ENCODE measurements at places on chromosomes 2 and 18.

- DNase-seq: no peak
Observed at GRCh38 chr18:36108196-36108595, 20.9 kb downstream of the SLC39A6 start.

DNA sequence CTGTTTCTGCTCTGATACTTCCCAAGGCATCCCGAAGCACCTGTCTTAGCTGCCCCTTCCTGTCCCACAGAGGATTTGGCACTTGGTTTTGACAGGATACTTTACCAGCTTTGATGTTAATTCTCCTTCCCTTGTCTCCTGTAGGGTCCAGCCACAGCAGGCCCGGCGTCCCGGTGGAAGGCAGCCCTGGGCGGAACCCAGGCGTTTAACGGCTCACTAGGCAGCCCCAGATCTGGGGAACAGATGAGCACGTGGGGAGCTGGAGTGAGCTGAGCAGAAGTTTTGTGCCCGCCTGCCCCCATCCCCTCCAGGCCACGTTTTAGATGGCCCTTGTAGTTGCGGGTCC, 11.4 kb downstream of the ANKRD23 start:
- DNase-seq: no peak

GRCh38 chr2:65656160-65656718, 223.8 kb upstream of the SPRED2 start:
- DNase-seq: no peak

GRCh38 chr2:178811901-178812300, 4.7 kb upstream of the TTN start:
- no peak for DNase-seq

DNA sequence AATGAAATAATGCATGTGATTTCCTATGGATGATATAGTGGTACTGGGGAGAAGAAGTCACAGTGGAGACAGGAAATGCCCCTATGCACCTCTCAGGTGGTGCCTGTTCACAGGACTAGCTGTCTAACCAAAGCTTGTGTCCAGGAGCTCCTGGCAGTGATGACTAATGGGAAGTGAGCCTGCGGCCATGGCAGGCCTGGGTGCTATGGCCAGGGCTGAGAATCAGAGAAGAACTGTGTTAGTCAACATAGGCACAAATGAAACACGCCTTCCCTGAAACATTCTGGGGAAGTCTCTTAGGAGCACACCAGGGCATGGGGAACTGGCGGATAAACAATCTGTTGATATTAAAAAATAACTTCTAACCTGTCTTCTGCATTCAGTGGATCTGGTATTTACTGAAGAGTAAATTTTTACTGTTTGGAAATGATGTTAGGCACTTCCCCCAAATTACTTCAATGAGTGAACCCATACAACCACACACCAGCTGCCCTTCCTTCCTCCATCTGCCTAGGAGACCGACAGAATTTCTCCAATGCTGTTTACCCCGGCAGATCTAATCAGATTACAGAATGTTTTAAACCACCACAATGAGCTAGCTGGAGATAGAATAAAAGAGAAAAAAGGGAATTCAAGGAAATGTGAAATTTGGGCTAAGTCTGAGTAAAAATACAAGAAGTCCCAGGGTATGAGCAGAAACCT, 67.4 kb downstream of the MEP1B start:
- DNase-seq: no peak

DNA sequence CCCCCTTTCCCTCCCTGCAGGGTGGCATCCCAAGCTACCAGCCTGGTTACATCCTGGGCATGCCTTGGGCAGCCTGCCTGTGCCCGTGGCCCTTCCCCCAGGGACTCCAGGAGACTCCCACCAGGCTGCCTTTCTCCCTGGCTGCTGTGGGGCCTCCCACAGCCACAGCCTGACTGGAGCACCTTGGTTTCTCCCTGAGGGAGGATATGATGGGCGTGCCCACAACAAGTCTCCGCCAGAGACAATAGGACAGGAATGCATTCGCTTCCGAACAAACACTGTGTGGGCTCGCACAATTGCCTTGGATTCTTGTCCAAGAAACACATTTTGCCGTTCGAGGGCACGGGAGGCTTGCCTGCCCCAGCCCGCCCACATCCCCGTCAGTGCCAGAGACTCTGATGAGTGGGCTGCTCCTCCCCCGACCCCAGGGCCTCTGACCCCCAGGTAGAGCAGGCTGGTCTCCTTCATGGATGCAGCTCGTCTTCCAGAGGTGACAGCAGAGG, 102.1 kb downstream of the SMAD7 start:
- no peak for DNase-seq

DNA sequence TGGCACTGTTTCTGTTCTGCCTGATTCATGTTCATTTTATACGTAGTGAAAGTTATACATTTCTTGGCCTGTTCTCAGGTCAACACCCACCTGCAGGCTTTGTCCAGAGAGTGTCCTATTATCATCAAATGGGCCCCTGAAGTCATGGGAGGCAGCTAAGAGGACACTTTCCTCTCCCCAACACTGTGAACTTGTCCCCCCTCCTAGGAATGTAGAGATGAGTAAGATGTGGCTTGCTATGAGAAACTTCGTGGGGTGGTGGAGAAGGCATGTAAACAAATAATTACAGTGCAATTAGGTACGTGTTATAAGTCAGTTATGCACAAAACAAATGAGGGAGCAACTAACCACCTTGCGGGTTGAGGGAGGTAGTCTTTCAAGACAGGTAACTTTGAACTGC, 57.9 kb downstream of the COL4A3 start:
- DNase-seq: no peak

- DNase-seq: no peak
Observed at GRCh38 chr2:954687-955000, 4.0 kb downstream of the SNTG2 start.

DNA sequence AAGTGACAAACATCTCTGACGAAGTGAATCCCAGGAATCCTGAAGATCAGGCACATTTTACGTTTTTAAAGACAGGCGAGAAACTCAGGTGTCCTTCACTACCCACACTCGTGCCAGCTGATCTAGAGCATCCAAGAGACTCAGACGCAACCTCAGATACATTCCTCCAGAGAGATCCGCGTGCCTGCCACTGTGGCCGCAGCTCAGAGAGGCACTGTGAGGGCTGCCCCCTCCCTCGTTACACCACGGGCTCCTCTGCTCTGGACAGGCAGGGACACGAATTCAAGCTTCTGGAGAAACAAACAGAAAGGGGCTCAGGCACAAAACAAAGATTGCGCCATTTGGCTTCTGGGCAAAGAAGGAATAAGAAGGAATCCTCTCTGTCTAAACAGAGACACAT, 268.0 kb downstream of the HDAC4 start:
- DNase-seq: no peak

GRCh38 chr18:48769006-48769636, 181.6 kb downstream of the SMAD7 start:
- no peak for DNase-seq

DNA sequence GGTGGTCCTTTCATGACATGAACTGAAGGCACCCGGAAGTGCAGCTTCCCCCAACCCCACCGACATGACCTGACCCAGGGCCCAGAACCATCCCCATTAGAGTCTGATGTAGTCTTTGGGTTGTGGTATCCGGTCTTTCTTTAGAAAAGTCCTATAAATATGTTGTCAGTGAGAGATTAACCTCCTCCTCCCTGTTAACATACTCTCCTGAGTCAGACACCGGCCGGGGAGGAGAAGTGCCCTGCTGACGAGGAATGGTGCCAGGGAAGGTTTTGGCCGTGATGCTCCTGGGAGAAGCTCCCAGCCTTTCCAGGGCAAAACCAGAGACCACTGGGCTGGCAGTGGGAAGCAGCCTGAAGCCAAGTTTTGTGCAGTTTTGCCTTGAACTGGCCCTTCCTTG, 109.0 kb downstream of the LAMA3 start:
- DNase-seq: no peak

- no peak for DNase-seq
Observed at GRCh38 chr2:126748188-126748760, 92.3 kb downstream of the GYPC start.

- no peak for DNase-seq
Observed at GRCh38 chr2:233146194-233146593, 86.1 kb downstream of the INPP5D start.

- DNase-seq: no peak
Observed at GRCh38 chr18:34122724-34123334, 101.9 kb downstream of the NOL4 start.

DNA sequence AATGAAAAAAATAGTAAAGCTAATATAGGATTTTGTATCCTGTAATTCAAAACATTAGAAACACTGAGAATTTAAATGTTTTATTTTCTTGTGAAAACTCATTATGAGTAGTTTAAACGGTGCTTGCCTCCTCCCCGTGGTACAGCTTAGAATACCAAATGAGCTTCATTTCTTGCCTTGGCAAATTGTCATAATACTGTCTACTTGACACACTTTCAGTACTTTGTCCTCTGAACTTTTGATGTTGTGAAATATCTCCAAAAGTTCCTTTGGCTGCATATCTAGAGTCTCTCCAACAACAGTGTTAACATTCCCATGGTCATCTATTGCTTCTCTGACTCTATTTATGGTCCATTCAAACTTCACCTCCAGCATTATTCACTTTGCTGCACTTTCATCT, 61.9 kb upstream of the EPB41L5 start:
- no peak for DNase-seq

DNA sequence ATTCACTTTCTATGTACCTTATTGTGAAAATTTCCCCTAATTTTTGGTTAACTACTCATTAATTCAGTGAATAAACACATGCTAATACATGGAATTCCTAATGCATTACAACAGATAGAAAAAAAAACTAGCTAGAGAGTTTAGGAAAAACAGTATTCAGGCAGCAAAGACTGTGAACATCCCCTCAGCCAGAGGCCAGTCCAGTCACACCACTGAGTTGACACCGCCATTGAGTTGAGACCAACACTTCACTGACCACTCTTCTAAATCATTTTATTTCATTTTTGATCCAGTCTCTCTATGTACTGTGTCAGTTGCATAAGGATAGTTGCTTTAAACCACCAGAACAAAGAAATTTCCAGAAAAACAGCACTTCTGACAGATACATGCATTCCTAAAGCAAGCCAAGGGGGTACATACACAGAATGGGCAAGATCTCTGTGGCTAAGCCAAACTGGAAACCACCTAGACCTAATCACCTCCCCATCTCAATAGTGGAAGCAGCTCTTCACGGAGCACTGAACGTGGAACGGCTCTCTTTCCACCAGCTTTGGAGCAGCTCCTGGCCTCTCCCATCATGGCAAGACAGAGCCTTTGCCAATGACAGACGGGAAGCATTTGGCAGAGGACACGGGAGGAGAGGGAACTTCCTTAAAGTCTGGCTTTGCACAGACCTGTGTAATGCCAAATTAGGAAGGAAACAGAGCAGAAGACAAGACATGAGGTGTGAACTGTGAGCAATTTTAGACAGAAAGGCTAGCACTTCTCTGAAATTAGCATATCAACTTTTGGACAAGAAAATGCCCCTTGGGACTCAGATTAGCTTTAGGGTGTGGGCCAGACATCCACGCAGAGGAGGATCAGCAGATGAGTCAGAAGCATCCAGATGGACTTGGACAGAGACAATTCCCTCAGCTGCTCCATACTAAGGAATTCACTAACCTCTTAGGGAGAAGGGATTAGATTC, 36.4 kb downstream of the CACNB4 start:
- no peak for DNase-seq

GRCh38 chr2:207164006-207164831, 1.5 kb downstream of the KLF7 start:
- no peak for DNase-seq

- DNase-seq: peak; percentile 57
Observed at GRCh38 chr2:218217360-218218267, 625 bp downstream of the ARPC2 start.

GRCh38 chr2:36663851-36664695, 32.4 kb upstream of the VIT start:
- DNase-seq: no peak

Data from activated effector memory CD4-positive, alpha-beta T cell treated with Interleukin-2 at 50 U/mL for 16 hours (primary cell).